CD8-positive, alpha-beta T cell (primary cell): ENCODE measurements at places on chromosomes 12 and 14.

GRCh38 chr14:97841762-97842161, 1044.6 kb downstream of the VRK1 start:
- DNase-seq, result no peak

- DNase-seq, result no peak
These were observed 13.5 kb downstream of the PTGER2 start for GRCh38 chr14:52327374-52328226.

- DNase-seq, result no peak
These were observed 18.3 kb downstream of the SLC38A2 start for GRCh38 chr12:46354111-46354801.

GRCh38 chr14:50892255-50892654, 20.4 kb downstream of the ABHD12B start:
- no peak for DNase-seq

GRCh38 chr12:112419297-112420133, 768 bp downstream of the PTPN11 start:
- DNase-seq, result no peak

DNA sequence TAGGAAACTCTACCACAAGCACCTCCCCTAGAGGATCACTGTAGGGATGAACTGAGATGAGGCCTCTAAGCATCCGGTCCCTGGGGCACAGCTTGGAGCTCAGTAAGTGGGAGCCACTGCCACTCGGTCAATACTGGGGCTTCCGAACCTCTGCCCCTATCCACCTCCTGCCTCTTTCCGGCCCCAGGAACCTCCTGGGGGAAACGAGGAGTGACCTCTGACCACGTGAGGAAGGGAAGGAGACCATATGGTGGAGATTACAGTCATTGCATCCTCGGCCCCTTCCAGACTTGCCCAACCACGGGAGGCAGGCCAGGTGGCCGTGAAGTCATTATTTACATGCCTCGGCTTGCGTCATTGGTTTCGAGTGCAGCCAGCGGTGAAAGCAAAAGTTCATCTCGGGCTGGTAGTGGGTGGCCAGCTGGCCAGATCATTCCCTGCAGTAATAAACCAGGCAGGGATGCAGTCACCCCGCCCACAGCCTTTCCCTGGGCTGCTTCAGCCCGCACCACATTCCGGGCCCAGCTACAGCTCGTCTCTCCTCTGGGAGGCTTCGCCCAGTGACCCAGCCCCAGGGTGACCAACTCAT, 65.4 kb downstream of the C14orf132 start:
- no peak for DNase-seq

DNA sequence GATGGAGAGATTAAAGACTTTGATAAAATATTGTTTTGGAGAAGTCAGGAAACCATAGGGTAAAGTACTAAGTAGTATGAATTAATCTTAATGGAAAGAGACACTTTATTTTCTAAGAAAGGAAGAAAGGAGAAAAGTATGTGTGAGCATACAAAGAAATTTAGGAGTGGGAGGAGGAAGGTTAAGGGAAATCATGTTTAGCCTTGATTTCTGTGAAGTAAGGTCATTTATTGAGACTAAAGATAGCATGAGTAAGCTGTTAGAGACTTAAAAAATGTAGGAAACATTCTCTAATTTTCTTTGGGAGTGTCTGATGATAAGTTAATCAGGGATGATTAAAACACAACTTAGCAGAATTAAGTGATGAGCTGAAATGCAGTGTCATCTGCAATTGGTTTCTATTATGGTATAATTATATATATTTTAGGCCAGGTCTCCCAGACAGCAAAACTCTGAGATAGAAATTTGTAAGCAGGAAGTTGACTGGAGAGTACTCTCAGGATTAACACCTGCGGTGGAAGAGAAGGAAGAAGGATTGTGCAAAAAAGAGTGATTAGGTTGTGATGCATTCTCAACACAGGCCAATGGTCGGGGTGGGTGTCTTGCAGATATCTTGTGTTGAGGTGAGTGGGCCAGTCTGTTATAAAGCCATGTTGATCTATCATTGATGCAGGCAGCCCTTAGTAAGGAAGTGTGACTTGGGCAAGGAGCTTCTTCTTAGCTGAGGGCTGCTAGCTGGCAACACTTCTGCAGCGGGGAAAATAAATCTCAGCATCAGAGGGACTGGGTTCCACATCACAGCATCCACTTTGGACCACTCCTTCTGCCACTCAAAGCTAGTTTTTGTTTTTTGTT, 256.2 kb downstream of the AEBP2 start:
- no peak for DNase-seq

DNA sequence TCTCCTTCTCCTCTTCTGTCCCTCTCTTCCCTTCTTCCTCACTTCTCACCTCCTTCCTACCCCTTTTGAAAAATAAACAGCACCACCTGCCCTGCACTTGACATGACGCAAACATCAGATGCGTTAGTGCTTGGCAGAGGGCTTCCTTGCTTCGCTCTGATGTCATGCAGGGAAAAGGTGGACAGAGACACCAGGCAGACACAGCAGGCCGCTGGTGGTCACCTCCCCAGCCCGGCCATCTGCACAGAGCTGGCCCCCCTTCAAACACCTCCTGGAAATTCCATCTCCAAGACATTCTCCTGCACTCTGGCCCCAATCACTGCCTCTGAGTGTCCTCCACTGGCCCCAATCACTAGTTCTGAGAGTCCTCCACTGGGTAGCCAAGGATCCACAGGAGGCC, 353.6 kb downstream of the MED13L start:
- DNase-seq, result no peak
